ENCODE measurements at places on chromosomes 6 and 20.

DNA sequence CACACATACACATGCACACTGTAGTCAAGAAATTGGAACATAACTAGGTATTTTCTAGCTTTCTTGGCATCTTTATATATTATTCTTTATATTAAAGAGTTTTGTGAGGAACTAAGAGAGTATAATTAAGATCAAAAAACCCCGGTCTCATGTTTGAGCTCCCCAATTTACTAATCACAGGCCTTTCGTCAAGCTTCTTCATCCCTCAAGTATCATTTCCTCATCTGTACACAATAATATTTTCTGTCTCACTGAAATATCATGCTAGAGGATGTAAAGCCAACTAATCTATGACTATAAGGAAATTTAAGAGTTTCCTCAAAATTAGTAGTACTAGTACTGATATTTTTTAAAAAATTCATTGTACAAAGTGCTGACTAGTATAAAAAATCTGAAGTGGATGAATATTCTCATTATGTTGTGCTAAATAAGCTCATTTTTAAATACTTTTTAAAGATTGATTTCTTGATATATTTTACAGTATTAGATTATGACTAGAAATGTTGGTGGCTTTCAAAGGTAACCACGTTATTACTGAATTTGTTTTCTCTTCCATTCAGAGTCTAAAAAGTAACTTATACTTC, 28.0 kb downstream of the PEX3 start:
- no peak for DNase-seq

DNA sequence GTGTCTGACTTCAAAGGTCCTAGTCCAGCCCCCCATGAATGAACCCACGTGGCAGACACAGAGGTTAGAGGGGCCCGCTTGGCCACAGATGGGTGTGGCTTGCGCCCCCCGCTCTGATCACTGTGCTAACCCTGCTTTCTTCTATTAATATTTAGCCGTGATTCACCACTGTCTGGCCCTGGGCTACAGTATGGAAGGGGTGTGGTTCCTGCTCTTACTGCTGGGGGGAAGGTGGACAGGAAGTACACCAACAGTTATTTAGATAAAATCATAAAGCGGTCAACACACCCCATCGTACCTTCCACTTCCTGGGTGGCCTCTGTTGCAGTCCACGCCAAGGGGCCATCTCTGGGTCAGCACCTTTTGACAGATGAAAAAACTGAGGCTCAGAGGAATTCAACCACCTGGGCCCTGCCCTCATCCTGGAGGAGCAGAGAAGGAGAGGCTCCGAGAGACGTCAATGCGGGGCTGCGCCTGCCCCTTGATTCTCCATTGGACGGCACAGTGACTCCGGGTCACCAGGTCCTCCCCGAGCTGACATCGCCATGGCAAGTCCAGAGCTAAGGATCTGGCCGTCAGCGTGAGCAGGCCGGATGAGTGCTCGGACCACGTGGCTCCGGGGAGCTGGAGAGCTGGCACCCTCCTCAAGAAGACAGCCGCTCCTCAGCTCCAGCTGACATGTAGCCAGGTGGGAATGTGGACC, 206.3 kb downstream of the PREX1 start:
- DNase-seq, result no peak

DNA sequence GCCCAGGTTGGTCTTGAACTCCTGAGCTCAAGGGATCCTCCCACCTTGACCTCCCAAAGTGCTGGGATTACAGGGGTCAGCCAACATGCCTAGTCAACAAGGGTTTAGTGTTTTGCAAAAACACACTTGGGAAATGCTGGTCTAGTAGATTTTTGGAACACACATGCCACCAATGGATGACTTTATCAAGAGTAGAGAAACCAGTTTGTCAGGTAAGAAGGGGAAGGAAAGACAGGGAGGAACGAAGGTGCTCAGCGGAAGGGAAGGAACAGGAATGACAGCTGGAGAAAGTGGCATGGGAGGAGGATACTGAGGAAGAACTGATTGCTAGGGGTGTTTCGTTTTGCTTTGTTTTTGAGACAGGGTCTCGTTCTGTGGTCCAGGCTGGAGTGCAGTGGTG, 15.6 kb upstream of the SEC63 start:
- no peak for DNase-seq

DNA sequence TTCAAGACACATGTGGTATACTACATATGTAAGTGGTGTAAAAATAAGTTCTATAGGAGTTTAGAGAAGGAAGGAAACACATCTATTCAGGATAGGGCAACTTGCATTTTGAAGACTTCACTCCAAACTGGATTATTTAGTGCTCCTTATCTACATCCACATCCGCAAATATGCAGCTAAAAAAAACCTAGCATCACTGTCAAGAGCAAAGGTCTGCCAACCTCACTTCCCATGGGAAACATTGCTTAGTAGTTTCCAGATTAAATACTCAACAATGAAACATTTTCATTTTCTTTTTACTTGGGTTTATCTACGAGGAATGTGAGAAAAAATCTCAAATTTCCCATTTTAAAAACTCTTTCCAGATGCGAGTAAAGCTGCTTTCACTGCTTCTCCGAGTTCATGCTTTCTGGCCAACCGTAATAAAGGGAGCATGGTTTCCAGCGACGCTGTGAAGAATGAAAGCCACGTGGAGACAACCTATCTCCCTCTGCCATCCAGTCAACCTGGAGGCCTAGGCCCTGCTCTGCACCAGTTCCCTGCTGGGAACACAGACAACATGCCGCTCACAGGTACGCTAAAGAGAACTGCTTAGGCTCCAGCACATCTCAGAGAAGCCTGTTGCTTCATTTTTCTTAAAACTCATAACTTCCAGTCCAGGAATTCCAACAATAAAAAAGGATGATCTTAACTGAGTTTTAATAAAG, 48.2 kb downstream of the RFX6 start:
- no peak for DNase-seq

Measured in NCI-H2081 treated with DMSO at 0.1 percent for 48 hours (cell line).